ENCODE measurements at places on chromosomes 11 and 22.

- peak; percentile 15 for DNase-seq
Measured at GRCh38 chr11:70205766-70206165, 2.7 kb downstream of the FADD start.

DNA sequence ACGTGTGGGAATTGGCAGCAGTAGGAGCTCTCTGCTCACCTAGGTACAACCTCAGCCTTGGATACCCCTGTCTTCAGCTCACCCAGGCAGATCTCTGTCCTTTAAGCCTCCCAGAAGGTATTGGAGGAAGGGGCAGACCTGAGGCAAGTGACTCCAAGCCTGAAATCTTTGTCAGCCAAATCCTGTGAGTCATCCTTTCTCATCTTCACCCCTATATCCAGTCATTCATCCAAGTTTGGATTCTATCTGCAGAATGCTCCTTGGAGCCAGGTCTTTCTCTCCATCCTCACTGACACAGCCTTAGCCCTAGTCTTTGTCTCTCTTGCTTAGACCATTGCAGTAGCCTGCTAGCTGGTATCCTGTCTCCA, 10.4 kb upstream of the THY1 start:
- no peak for DNase-seq

DNA sequence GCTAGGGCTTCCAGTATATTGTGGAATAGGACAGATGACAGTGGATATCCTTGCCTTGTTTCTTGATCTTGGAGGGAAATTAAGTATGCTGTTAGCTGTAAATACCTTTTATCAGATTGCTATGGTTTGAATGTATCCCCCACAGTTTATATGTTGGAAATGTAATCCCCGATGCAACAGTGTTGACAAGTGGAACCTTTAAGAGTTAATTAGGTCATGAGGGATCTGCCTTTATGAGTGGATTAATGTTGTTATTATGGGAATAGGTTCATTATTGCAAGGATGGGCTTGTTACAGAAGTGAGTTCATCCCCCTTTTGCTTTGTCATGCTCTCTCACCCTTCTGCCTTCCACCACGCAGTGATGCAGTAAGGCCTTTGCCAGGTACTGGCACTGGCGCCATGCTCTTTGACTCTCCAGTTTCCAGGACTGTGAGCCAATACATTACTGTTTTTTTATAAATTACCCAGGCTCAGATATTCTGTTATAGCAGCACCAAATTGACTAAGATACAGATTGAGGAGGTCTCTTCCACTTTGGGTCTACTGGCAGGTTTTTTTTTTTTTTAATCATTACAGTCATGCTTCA, 16.4 kb downstream of the CABIN1 start:
- DNase-seq = no peak

DNA sequence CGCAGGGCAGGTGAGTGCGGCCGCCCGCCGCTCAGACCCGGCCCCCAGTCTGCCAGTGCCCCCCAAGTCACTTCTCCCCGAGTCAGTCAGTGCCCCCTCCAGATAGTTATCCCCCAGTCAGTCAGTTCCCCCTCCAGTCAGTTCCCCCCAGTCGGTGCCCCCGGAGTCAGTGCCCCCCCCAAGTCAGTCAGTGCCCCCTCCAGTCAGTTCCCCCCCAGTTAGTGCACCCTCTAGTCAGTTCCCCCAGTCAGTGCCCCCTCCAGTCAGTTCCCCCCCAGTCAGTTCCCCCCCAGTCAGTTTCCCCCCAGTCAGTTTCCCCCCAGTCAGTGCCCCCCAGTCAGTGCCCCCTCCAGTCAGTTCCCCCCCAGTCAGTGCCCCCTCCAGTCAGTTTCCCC, 411 bp downstream of the PPP6R2 start:
- DNase-seq = peak; percentile 10

GRCh38 chr11:68002575-68002937, 1.3 kb downstream of the UNC93B1 start:
- no peak for DNase-seq

DNA sequence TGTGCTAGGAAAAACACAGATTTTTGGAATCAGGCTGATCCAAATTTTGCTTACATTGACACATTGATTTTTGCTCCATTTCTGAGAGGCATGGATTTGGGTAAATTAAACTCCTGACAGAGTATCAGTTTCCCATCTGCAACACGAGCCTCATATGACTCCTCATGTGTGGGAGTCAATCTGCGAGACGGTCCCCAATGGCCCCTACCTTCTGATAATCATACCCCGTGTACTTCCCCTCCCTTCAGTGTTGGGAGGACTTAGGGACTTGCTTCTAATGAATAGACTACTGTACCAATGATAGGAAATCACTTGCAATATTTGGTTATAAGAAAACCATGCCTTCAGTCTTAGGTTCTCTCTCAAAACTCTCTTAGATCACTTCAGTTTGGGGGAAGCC, 302.7 kb downstream of the ETS1 start:
- DNase-seq = no peak

DNA sequence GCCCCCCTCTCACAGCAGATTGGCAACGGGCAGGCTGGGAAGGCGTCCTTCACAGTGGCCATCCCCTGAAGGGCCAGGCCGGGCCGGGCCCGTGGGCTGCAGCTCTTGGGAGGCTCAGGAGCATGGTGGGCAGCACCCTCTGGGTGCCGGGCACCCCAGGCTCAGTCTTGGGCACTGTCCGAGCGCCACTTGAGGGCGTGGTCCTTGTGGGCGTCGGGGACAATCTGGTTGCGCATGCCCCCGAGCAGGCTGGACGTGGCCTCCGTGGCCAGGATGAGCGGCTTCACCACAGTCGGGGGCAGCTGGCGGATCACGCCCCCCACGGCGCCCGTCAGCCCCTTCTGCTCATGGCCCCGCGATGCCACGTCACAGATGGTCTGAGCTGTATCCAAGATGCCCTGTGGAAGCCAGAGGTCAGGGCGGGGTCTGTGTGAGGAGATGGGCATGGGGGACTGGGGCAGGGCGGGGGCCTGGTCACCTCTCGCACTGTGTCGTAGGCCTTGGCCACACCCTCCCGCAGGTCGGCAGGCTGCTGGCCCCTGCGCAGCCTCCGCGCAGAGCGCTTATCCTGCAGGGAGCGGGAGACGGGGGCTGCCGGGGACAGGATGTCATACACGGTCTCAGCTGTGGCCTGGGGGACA, 16.5 kb upstream of the EHD1 start:
- DNase-seq = no peak

DNA sequence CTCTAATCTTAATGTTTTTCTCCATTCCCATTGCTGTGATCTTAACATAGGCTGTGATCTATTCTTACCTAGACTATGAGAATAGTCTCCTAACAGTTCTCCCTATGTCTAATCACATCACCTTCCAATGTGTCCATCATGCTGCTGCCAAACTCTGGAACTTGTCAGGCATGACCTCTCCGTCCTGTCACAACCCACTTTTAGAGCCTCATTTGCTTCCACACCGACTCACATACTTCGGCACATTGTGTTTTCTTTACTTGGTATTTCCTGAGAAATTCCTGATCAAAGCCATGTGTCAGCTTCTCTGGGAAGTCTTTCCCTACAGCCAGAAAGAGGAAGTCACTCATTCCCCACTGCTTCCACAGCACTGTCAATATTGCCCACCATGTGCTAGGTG, 40.5 kb upstream of the BIRC3 start:
- no peak for DNase-seq

GRCh38 chr11:44219830-44220796, 89.8 kb downstream of the ALX4 start:
- no peak for DNase-seq

All from activated CD4-positive, alpha-beta T cell treated with anti-CD3 and anti-CD28 coated beads, Interleukin-10, Interleukin-2, amounts not matched to agents 100 ng/mL and 50 ng/mL, durations not matched to agents 16 hours and 8 hours (primary cell).